Small intestine (tissue), 16 donors: ENCODE measurements at places on chromosomes 2 and 18.
A peak's percentile ranks its signal among the peaks of the same experiment; 100 is the strongest.

DNA sequence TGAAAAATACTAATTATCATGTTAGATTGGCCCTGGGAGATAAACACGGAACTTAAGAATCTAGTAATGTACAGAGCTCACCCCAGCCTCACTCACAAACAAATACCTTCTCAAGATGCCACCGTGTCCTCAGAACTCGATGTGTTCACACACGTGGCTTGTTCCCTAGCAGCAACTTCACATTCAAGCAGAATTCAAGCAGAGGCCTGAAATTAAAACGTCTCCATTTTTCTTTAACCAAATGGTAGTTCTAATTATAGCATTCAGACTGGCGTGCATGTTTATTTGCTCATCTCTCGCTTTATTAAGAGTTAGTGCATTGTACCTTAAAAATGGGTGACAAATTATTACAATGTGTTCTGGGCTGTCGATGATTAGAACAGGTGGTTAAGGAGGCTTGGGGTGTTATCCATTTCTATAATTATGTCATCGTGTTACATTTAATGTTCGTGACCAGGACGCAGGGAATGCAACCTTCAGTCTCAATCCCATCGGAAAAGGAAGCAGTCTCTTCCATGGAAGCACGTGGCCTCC lies 57.3 kb upstream of the SLC66A3 start:
- DNase-seq, result no peak

GRCh38 chr2:236597629-236598028 lies 28.0 kb downstream of the ACKR3 start:
- no peak for DNase-seq

DNA sequence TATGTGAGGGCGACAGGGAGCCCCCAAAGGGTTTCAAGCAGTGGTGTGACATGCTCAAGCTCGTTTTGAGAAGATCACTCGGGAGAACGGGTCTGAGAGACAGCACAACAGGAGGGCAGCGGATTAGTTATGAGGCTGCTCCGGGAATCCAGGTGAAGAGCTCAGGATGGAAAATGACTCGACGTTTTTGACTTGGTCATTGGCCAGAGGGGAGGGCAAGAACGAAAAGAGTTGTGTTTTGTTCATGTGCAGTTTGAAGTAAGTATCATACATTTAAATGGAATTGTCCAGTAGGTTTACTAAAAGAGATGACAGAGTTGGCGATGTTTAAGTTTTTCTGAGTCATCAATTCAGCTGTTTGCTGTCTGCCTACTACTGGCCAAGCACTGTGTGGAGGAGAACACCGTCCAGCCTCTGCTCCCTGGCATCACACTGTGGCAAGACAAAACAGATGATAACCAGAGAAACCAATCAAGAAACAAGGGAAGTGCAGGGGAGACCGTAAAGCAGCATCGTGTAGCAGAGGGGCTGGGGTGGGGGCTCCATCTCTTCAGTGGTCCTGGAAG lies 25.3 kb upstream of the ANXA4 start:
- DNase-seq, result no peak

- DNase-seq, result no peak
These were observed 36.5 kb upstream of the B4GALT6 start for GRCh38 chr18:31720867-31721266.

DNA sequence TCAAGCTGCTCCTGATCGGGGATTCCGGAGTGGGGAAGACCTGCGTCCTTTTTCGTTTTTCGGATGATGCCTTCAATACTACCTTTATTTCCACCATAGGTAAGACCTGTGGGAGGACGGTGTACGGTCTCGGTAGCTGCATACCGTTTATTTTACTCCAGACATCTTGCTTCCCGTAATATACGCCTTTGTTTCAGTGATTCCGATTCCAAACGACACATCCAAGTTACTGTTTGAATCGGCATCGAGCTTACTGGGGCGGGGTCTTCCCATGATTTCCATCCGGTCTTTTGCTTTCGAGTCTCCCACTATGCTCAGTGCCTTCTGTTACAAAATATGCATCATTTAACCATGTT lies 731 bp downstream of the RAB10 start:
- no peak for DNase-seq

- DNase-seq, result no peak
These were observed 186.6 kb downstream of the NOL4 start for GRCh38 chr18:34038086-34038485.

- DNase-seq, result peak; percentile 70
These were observed 21.3 kb downstream of the NOL10 start for GRCh38 chr2:10668402-10669012.

GRCh38 chr2:82993609-82994008 lies 1465.5 kb downstream of the SUCLG1 start:
- DNase-seq, result no peak

GRCh38 chr2:67384123-67384822 lies 12.9 kb upstream of the ETAA1 start:
- no peak for DNase-seq

DNA sequence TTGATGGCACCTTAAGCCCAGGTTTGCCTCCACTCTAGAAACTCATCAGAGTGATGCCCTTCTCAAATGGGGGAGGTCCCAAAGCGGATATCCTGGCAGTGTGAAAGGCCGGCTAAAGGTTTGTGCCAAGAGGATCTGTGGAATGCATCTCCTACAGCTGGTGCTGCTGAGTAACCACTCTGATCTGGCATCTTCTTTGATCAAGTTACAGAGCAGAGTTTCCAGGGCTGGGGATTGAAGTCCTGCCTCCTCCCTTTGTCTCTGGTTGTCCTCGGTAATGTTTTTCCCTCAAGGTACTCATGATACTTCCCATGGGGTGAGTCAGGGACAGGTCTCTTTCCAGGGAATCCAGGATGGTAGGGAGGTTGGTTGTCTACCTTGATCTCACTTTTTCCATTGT lies 24.6 kb downstream of the PRKRA start:
- DNase-seq, result no peak
